ENCODE measurements at places on chromosomes 16 and 17. TPM values are rescaled to one million over a fixed set of nuclear protein-coding genes. Genes with fewer than 3 reads are reported as not detected.

KRTAP4-3 gene
- polyA plus RNA-seq = not detected

ADGRG3 gene
- not detected for polyA plus RNA-seq

PFN1 gene
- 1,029 TPM for polyA plus RNA-seq

TPPP3 gene
- 0.96 TPM for polyA plus RNA-seq

DNA sequence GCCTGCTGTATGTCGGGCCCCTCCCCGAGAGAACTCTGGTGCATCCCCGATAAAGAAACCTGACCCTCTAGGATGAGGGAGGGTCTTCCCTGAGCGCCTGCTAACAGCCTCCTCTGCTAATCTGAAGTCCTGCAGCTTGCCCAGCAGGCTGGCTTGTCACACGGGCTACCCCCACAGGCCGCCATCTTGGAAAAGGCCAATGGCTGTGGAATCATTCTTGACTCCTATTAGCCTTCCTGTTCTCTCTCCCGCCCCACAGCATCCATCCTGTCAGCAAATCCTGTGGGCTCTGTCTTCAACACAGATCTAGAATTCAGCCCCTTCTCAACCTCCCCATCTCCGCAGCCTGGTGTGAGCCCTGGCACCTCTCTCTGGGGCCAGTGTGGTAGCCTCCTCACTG lies 12.0 kb downstream of the IL4R start:
- no peaks in the 10 kb centered on the region for H3K27me3 ChIP-seq
- peaks cover 56% of the 10 kb centered on the region for H3K4me1 ChIP-seq
- DNase-seq = no peak
- H3K27ac ChIP-seq = peak overlapping the region; percentile 94
- no peak overlapping the region for H3K4me3 ChIP-seq

DNA sequence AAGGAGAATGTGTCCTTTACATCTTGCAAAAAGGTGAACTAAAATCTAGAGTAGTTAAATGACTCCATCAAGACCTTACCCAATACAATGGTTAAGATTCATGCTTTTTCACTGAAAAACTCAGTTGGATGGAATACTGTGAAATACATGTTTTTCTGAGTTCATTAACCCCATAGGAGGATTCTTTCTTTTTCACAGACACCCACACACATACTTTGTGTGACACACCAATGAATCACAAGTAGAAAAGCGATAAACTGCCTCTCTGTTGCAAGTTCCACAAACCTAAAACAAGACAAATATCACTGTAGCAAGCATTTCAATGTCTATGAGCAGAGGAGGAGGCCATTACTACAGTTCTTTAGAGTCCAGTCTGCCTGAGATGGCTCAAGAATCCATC lies 258.8 kb upstream of the CDH5 start:
- no peaks in the 10 kb centered on the region for H3K36me3 ChIP-seq
- no peak for DNase-seq
- H3K27ac ChIP-seq = no peak overlapping the region
- H3K27me3 ChIP-seq = no peaks in the 10 kb centered on the region
- no peak overlapping the region for H3K4me3 ChIP-seq

DNA sequence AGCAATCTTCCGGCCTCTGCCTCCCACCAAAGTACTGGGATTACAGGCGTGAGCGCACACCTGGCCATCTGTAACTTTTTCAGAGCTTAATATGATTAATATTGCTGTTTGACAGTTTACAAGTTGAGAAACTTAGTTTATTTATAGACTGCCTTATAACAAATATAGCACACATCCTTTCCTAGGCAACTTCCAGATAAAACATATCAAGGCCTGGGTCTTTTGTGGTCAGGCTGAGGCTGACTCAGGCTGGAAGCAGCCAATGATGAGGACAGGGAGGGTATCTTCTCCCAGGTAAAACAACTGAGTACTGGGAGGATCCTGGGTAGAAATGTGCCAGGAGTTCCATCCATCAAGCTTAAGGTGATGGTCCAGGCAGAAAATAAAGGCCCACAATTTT lies 16.2 kb downstream of the LUC7L start:
- no peaks in the 10 kb centered on the region for H3K4me1 ChIP-seq
- no peak overlapping the region for H3K27ac ChIP-seq
- no peak for DNase-seq
- no peaks in the 10 kb centered on the region for H3K27me3 ChIP-seq
- H3K36me3 ChIP-seq = peaks cover 32% of the 10 kb centered on the region

GRCh38 chr16:65312795-65313194 lies 190.9 kb upstream of the CDH11 start:
- DNase-seq = no peak
- no peak overlapping the region for H3K27ac ChIP-seq
- H3K36me3 ChIP-seq = no peaks in the 10 kb centered on the region
- H3K4me1 ChIP-seq = no peaks in the 10 kb centered on the region
- no peak overlapping the region for H3K4me3 ChIP-seq

- H3K27ac ChIP-seq = no peak overlapping the region
- no peaks in the 10 kb centered on the region for H3K4me1 ChIP-seq
- DNase-seq = no peak
- H3K27me3 ChIP-seq = no peaks in the 10 kb centered on the region
- no peak overlapping the region for H3K4me3 ChIP-seq
These were observed 372.3 kb upstream of the MON1B start for GRCh38 chr16:76818606-76819181.

- H3K27ac ChIP-seq = no peak overlapping the region
- H3K36me3 ChIP-seq = no peaks in the 10 kb centered on the region
- H3K4me3 ChIP-seq = no peak overlapping the region
- H3K27me3 ChIP-seq = peaks cover 4% of the 10 kb centered on the region
- no peak for DNase-seq
These were observed 19.4 kb downstream of the CD300A start for GRCh38 chr17:74485841-74486240.

- H3K27ac ChIP-seq = peak overlapping the region; percentile 34
- H3K4me3 ChIP-seq = peak overlapping the region; percentile 86
- peaks cover 17% of the 10 kb centered on the region for H3K4me1 ChIP-seq
- peaks cover 3% of the 10 kb centered on the region for H3K27me3 ChIP-seq
- no peak for DNase-seq
- H3K36me3 ChIP-seq = no peaks in the 10 kb centered on the region
These were observed 382 bp downstream of the PITPNA start for GRCh38 chr17:1562176-1562643.

DNA sequence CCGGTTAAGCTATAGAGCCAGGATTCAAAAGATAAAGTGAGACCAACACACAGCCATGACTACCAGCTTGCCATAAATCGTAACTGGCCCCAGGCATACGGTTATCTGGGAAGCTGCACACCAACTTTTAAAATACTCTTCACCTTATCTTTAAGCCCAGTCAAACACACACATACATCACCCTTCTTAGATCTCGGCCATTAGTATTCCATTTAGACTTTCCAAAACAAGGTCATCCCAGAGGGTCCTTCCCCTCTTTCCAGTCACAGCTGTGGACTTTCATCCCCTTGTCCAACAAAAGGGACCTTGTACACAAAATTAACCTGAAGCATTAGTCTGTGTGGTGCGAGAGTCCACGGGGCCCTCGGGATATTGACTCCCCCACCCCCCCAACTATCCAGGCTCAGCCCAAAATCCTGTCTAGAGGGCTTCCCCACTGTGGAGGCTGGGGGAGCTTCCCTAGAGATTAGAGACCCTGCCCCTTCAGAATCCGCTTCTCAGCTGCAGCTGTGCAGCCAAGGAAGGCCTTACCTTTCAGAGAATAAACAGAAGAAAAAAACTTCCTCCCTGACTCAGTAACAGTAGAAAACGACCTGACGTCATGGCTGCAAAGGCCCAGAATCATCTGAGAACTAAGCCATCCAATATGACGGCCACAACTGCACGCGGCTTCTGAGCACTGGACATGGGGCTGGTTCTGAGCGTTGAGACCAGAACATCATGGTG lies 9.9 kb downstream of the ZFHX3 start:
- H3K4me3 ChIP-seq = no peak overlapping the region
- H3K27ac ChIP-seq = no peak overlapping the region
- H3K36me3 ChIP-seq = no peaks in the 10 kb centered on the region
- H3K4me1 ChIP-seq = peaks cover 7% of the 10 kb centered on the region

DNA sequence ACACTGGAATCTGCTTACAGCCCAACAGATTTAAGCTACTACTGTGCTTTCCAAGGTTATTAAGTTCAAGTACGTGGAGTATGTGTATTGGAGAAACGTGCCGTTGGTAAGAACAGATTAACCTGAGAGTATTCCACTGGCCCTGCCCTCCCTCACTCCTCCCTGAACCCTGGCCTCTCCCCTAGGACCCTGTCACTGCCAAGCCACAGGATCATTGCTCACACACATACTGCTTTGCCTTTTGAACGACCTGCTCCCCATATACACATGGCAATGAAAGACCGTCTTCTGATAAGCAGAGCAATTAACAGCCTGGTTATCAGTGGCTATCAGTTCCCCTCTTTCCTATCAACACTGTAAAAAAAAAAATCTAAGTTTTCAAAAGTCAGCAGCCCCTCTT lies 458.9 kb upstream of the DYNLRB2 start:
- H3K4me3 ChIP-seq = no peak overlapping the region
- no peaks in the 10 kb centered on the region for H3K27me3 ChIP-seq
- no peak overlapping the region for H3K27ac ChIP-seq
- H3K36me3 ChIP-seq = no peaks in the 10 kb centered on the region

- H3K4me3 ChIP-seq = no peak overlapping the region
- no peaks in the 10 kb centered on the region for H3K27me3 ChIP-seq
- H3K4me1 ChIP-seq = no peaks in the 10 kb centered on the region
- no peaks in the 10 kb centered on the region for H3K36me3 ChIP-seq
These were observed 178.3 kb downstream of the PMP22 start for GRCh38 chr17:15086776-15087295.

DNA sequence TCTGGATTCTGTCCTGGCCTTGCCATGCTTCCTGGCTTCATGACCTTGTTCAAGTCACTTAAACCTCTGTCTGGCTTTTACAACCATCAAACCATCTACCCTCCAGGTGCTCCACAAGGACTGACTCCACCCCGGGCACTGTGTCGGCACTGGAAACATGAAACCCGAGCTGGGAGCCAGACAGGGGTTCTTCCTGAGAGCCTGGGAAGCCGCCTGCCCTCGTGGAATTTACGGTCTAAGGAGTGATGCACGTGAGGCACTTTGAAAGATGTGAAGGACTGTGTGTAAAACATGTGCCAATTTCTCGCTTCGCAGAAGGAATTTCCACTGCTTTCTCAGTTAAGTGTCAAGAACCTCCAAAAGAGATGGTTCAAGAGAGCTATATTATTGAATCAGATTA lies 11.6 kb downstream of the CDK5R1 start:
- peaks cover 33% of the 10 kb centered on the region for H3K4me1 ChIP-seq
- H3K36me3 ChIP-seq = no peaks in the 10 kb centered on the region
- H3K27me3 ChIP-seq = no peaks in the 10 kb centered on the region
- no peak for DNase-seq
- peak overlapping the region; percentile 89 for H3K27ac ChIP-seq

- DNase-seq = no peak
- H3K4me1 ChIP-seq = no peaks in the 10 kb centered on the region
- H3K4me3 ChIP-seq = no peak overlapping the region
- H3K27ac ChIP-seq = no peak overlapping the region
These were observed 61.4 kb downstream of the TMEM100 start for GRCh38 chr17:55661256-55661758.

DNA sequence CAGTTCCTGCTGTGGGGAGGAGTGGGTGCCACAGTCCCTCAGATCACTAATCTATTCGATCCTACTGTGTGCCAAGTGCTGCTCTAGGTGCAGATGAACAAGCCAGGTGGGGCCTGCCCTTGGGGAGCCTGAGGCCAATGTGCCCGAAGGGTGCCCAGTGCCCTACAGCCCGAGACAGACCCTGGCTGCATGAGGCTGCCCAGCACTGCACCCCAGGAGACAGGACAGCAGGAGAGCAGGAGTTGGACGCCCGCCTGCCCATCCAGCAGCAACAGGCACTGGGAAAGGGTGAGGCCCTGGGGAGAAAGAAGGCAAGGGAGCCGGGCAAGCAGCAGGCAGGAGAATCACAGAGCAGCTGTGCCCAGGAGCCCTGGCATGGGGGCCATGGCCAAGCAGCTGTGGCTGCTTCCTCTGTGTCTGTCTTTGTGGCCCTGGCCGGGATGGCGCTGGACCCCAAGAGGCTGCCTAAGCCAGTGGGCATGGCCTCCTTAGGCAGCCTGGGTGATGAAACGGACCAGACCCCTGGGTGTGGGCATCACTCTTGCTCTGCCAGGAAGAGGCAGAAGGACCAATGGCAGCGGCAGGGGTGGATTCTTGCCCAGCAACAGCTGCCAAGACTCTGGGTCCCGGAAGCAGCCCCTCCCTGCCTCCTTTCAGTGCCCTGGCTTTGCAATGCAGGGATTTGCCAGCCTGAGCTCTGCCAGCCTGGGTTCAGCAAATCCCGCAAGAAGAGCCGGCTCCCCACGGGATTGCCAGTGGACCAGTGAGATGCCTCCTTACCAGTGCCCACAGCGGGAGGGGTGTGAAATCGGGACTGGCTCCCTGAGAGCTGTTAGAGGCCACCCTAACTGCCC lies 179.6 kb upstream of the TNRC6C start:
- H3K4me1 ChIP-seq = no peaks in the 10 kb centered on the region
- no peak overlapping the region for H3K4me3 ChIP-seq
- H3K27me3 ChIP-seq = peaks cover 38% of the 10 kb centered on the region
- no peak for DNase-seq
- H3K27ac ChIP-seq = no peak overlapping the region
- no peaks in the 10 kb centered on the region for H3K36me3 ChIP-seq

Measured in keratinocyte (primary cell).